ENCODE measurements at places on chromosomes 2 and 18. TPM values are rescaled to one million over a fixed set of nuclear protein-coding genes. Genes with fewer than 3 reads are reported as not detected.
A peak's percentile ranks its signal among the peaks of the same experiment; 100 is the strongest.

The IL36G gene
- not detected for total RNA-seq

- H3K36me3 ChIP-seq = no peaks in the 10 kb centered on the region
- no peaks in the 10 kb centered on the region for H3K4me1 ChIP-seq
- H3K4me3 ChIP-seq = no peak overlapping the region
- no peak overlapping the region for H3K27ac ChIP-seq
- DNase-seq = no peak
- peaks cover 15% of the 10 kb centered on the region for H3K27me3 ChIP-seq
Measured at GRCh38 chr18:10131460-10132395, 217.9 kb downstream of the VAPA start.

- H3K27ac ChIP-seq = no peak overlapping the region
- H3K27me3 ChIP-seq = peaks cover 6% of the 10 kb centered on the region
- no peak for DNase-seq
- no peak overlapping the region for H3K4me3 ChIP-seq
- no peaks in the 10 kb centered on the region for H3K36me3 ChIP-seq
Measured at GRCh38 chr2:233025706-233026105, 6.8 kb upstream of the NEU2 start.

DNA sequence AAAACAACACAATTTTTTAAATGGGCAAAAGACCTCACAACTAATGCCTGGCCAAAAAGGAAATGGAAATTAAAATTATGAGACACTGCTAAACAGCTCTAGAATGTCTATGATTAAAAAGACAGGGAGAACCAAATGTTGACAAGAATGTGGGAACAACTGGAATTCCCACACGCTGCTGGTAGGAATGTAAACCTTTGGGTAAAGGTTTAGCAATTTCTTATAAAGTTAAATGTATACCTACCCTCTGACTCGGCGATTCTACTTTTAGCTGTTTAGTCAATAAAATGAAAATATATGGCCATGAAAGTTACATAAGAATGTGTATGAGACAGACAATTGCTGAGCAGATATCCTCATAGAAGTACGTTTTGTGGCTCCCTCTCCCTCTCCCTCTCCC, 60.9 kb downstream of the ATF2 start:
- peak; percentile 68 for DNase-seq
- H3K27ac ChIP-seq = no peak overlapping the region
- H3K36me3 ChIP-seq = peaks cover 7% of the 10 kb centered on the region
- H3K4me3 ChIP-seq = no peak overlapping the region

- H3K27ac ChIP-seq = no peak overlapping the region
- H3K27me3 ChIP-seq = no peaks in the 10 kb centered on the region
- H3K4me1 ChIP-seq = peaks cover 5% of the 10 kb centered on the region
- peak overlapping the region; percentile 65 for H3K4me3 ChIP-seq
Measured at GRCh38 chr2:96144481-96145035, 682 bp downstream of the DUSP2 start.

- H3K4me1 ChIP-seq = no peaks in the 10 kb centered on the region
- no peak overlapping the region for H3K27ac ChIP-seq
- DNase-seq = no peak
- H3K36me3 ChIP-seq = no peaks in the 10 kb centered on the region
- no peak overlapping the region for H3K4me3 ChIP-seq
Measured at GRCh38 chr2:57080035-57080434, 896.2 kb downstream of the CCDC85A start.

GRCh38 chr2:86426271-86426670, 14.9 kb upstream of the KDM3A start:
- H3K4me1 ChIP-seq = no peaks in the 10 kb centered on the region
- H3K27ac ChIP-seq = no peak overlapping the region
- no peak for DNase-seq
- H3K27me3 ChIP-seq = peaks cover 8% of the 10 kb centered on the region

- no peaks in the 10 kb centered on the region for H3K36me3 ChIP-seq
- no peaks in the 10 kb centered on the region for H3K27me3 ChIP-seq
- no peak overlapping the region for H3K4me3 ChIP-seq
- H3K4me1 ChIP-seq = peaks cover 27% of the 10 kb centered on the region
- DNase-seq = no peak
Measured at GRCh38 chr2:102030855-102031527, 39.2 kb downstream of the IL1R2 start.

GRCh38 chr18:830315-830901, 18.4 kb upstream of the YES1 start:
- peaks cover 18% of the 10 kb centered on the region for H3K27me3 ChIP-seq
- H3K36me3 ChIP-seq = no peaks in the 10 kb centered on the region
- H3K27ac ChIP-seq = no peak overlapping the region

DNA sequence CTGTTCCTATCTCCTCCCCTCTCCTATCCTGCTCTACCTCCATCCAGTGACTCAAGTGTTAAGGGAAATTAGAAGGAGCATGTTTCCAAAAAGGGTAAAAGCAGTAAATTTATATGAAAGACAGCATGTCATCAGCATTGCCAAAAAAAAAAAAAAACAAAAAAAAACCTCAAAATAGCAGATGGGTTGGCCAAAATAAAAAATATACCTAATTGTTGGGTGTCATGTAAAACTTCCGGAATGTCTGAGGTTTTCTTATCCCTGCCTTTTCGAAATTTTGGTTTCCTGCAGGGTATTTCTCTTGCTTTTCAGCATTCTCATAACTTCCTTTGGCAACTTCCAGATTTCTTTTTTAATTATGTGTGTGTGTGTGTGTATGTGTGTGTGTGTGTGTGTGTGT, 241.6 kb upstream of the FN1 start:
- no peak overlapping the region for H3K4me3 ChIP-seq
- H3K27ac ChIP-seq = no peak overlapping the region
- H3K4me1 ChIP-seq = peaks cover 8% of the 10 kb centered on the region
- no peaks in the 10 kb centered on the region for H3K36me3 ChIP-seq

DNA sequence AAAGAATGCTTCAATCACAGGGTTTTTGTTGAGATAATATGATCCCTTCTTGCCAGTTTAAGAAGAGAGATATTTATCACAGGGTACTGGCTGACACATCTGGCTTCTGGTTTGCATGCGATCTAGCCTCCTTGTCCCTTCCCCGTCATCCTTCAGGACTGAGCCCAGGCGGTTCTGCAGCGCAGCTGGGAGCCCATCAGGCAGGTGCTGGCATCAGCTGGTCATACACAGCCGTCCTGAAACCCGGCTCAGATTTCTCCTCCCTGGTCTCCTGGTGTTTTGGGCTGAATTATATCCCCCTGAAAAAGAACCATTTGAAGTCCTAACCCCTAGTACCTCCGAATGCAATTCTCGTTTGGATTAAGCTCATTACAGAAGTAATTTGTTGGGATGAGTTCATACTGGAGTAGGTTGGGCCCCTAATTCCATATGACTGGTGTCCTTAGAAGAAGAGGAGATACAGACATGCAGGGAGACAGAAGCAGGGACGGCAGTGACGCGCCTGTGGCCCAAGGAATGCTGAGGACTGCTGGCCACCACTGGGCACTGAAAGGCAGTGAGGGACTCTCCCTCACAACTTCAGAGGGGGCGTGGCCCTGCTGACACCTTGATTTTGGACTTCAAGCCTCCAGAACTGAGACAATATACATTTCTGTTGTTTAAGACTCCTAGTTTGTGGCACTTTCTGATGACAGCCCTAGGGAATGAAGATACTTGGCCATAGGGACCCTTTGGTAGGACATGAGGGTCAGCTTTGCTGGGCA, 83.9 kb upstream of the ODC1 start:
- no peak overlapping the region for H3K4me3 ChIP-seq
- no peak overlapping the region for H3K27ac ChIP-seq
- peaks cover 3% of the 10 kb centered on the region for H3K27me3 ChIP-seq
- DNase-seq = no peak

The CDK15 gene
- 33.0 TPM for total RNA-seq

GRCh38 chr2:157931542-157931941, 55.4 kb upstream of the ACVR1 start:
- H3K4me3 ChIP-seq = no peak overlapping the region
- no peaks in the 10 kb centered on the region for H3K36me3 ChIP-seq
- H3K27ac ChIP-seq = no peak overlapping the region
- H3K27me3 ChIP-seq = peaks cover 5% of the 10 kb centered on the region
- H3K4me1 ChIP-seq = no peaks in the 10 kb centered on the region
- DNase-seq = no peak

DNA sequence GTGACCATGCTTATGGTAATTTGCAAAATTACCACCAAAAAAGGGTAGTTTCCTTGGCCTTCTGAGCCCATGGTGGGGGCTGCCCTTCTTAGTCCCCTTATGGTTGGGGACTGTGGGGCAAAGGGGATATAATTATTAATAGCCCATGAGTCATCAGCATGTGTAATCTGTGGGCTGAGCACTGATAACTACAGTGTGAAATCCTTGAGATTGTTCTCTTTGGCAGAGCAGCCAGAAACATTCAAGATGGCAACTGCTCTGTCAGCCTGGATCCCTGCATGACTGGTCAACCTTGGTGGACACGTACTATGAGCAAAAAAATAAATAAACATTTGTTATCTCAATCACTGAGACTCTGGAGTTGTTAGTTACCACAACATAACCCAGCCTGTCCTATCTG, 61.3 kb downstream of the MGAT4A start:
- no peak overlapping the region for H3K27ac ChIP-seq
- no peaks in the 10 kb centered on the region for H3K27me3 ChIP-seq
- no peaks in the 10 kb centered on the region for H3K4me1 ChIP-seq
- DNase-seq = no peak
- H3K4me3 ChIP-seq = no peak overlapping the region
- H3K36me3 ChIP-seq = no peaks in the 10 kb centered on the region

The SERPINB10 gene
- not detected for total RNA-seq

DNA sequence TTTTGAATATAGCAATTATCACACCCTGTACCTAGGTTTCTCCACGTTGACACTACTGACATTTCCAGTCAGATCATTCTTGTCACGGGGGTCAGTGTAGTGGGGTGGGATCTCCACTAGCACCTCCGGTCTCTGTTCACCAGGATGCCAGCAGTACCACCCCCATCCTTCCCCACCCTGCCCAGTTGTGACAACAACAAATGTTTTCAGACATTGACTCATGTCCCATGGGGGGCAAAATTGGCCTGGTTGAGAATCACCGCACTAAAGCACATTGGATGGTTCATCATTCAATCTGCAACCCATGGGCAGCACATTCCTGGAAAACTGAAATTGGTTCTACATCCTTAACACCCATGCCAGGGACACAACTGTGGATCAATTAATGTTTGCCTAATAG, 32.3 kb downstream of the FEZ2 start:
- H3K27ac ChIP-seq = no peak overlapping the region
- no peaks in the 10 kb centered on the region for H3K27me3 ChIP-seq
- H3K4me3 ChIP-seq = no peak overlapping the region
- H3K36me3 ChIP-seq = peaks cover 10% of the 10 kb centered on the region
- DNase-seq = no peak
- peaks cover 22% of the 10 kb centered on the region for H3K4me1 ChIP-seq

DNA sequence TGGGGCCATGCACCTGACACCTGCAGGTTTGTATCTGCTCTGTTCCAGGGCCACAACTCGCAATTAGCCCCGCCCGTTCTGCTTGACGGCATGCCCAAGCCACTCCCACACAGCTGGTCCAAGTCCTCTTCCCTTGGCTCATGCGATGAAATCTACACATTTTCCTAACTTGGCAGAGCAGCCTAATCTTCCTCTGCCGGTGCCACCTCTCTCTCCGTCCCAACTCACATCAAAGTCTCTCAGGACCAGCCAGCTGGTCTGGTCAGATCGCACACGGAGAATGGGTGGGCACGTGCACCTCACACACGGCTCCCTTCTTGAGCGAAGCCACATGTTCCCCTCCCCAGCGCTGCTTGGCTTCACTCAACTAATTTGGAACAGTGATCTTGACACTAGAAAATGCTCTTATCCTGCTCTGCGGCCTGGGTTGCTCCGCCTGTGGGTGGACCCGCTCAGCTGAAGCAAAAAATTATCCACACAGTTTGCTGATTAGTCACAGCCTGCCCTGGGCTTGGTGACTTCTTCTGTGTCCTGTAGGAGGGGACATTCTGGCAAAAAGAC, 176.7 kb downstream of the NRP2 start:
- H3K4me3 ChIP-seq = no peak overlapping the region
- no peaks in the 10 kb centered on the region for H3K36me3 ChIP-seq
- H3K27ac ChIP-seq = no peak overlapping the region

- H3K36me3 ChIP-seq = peaks cover 14% of the 10 kb centered on the region
- no peaks in the 10 kb centered on the region for H3K27me3 ChIP-seq
- no peaks in the 10 kb centered on the region for H3K4me1 ChIP-seq
- no peak overlapping the region for H3K27ac ChIP-seq
- no peak overlapping the region for H3K4me3 ChIP-seq
Measured at GRCh38 chr2:135650721-135651120, 90.9 kb upstream of the UBXN4 start.

DNA sequence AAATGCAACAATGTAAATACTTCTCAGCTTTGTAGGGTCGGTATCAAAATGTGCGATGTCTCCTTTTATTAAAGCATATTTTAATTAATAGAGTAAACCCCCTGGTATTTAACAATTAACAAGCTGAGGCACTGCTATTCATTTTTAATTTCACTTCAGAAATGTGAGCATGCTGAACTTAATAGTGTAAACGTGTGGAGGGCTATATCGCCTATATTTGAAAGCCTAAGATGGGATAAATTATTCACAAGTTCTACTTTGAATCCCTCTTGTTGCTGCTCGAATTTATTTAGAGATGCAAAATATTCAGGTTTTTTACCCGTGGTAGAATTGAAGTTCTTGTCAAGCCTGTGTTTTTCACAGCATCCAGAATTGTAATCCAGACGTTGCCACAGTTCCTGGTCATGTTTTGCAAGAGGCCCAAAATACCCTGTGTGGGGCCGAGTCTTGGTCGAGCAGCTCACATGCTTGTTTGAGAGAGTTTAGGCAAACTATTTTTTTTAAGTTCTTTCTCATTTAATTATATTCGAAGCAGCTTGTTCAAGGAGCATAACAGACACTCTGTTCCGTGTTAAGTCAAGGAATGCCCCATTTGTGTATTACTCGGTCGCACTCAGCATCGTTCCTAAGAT, 2.5 kb downstream of the SALL3 start:
- DNase-seq = no peak
- no peaks in the 10 kb centered on the region for H3K4me1 ChIP-seq
- no peak overlapping the region for H3K27ac ChIP-seq
- no peaks in the 10 kb centered on the region for H3K36me3 ChIP-seq

GRCh38 chr2:239605976-239606375, 205.2 kb upstream of the HDAC4 start:
- no peak overlapping the region for H3K27ac ChIP-seq
- DNase-seq = no peak
- no peaks in the 10 kb centered on the region for H3K27me3 ChIP-seq
- H3K4me3 ChIP-seq = no peak overlapping the region
- no peaks in the 10 kb centered on the region for H3K36me3 ChIP-seq

- no peak for DNase-seq
- peaks cover 9% of the 10 kb centered on the region for H3K4me1 ChIP-seq
- H3K4me3 ChIP-seq = no peak overlapping the region
- peaks cover 2% of the 10 kb centered on the region for H3K27me3 ChIP-seq
- no peak overlapping the region for H3K27ac ChIP-seq
- no peaks in the 10 kb centered on the region for H3K36me3 ChIP-seq
Measured at GRCh38 chr2:72111061-72111460, 36.6 kb downstream of the CYP26B1 start.

GRCh38 chr2:201157694-201158093, 25.2 kb upstream of the CASP10 start:
- H3K4me3 ChIP-seq = no peak overlapping the region
- H3K36me3 ChIP-seq = peaks cover 38% of the 10 kb centered on the region
- H3K4me1 ChIP-seq = peaks cover 7% of the 10 kb centered on the region
- peak overlapping the region; percentile 4 for H3K27ac ChIP-seq

The NDC80 gene
- 15.3 TPM for total RNA-seq

GRCh38 chr2:40256649-40257048, 195.2 kb downstream of the SLC8A1 start:
- 0 out of 2 replicates have a peak, but pooled peaks cover 1% of the 10 kb centered on the region for H3K36me3 ChIP-seq
- H3K4me3 ChIP-seq = no peak overlapping the region
- no peak for DNase-seq
- H3K4me1 ChIP-seq = peaks cover 6% of the 10 kb centered on the region
